ENCODE measurements at places on chromosomes 13 and 19. TPM values are rescaled to one million over a fixed set of nuclear protein-coding genes. Genes with fewer than 3 reads are reported as not detected.

URI1 gene
- 131 TPM for polyA plus RNA-seq

OR1I1 gene
- 0.03 TPM for polyA plus RNA-seq

FSD1 gene
- 5.0 TPM for polyA plus RNA-seq

CEACAM3 gene
- polyA plus RNA-seq, result not detected

SPART gene
- 93.7 TPM for polyA plus RNA-seq

SPTBN4 gene
- polyA plus RNA-seq, result 1.8 TPM

DNA sequence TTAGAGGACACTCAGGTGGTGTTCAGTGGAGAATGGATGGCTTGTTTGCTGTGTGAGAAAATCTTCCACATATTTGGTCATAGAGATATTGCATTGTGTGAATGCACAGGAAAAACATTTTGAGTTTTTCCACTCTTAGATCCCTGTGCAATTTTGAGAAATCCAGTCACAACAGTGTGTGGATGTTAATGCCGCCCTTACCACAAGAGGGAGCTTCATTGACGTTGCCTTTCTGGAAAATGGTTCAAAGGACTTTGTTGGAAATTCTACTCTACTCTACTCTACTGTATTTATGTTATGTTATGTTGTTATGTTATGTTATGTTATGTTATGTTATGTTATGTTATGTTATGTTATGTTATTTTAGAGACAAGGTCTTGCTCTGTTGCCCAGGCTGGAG is 13.4 kb downstream of the ZNF20 start:
- DNase-seq, result no peak

DNA sequence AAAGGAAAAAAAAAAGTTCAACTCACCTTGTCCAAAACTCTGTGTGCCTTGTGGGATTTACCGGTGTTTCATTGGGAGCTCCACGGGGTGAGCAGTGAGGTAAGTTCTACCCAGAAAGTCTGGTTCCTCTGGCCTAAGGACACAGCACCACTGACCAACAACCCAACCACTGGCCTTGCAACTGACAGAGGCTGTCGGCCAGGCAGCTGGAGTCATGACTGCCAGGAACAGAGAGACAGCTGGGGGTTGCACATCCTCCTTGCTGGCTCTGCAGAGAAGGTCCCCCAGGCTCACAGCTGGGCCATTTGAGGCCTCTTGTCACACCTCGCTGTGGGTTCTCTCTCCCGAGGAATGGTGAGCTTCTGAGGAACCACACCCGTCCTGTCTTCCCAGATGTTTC is 59.5 kb downstream of the ANKRD10 start:
- no peak for DNase-seq

DNA sequence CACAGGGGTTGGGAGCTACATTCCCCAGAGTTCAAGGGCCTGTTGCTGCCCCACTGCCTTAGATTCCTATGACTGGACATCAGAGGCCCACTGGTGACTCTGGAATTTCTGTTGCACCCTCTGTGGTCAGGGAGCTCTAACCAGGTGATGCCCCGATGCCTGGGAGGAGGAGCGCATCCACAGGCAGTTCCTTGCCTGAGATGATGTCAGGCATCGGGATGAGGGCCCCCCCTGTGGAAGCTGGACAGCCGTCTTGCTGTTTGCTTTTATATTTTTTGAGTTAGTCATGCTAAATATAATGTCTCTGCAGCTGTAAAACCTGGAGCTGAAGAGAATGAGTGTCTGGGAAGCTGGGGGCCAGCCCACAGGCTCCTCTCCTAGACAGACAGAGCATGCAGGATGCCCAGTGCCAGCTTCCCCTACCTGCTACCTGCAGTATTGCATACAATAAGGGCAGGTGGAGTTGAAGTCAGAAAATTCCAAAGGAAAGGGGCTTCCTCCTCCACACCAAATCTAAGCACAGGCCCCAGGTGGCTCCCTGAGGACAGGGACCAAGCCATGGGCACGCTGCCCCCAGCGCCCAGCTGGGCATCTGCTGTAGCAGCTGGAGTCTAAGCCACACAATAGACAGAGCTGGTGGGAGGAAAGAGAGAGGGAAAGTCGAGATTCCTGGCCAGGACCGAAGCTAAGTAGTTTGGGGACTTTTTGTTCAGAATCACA is 16.2 kb downstream of the COL4A2 start:
- no peak for DNase-seq

DNA sequence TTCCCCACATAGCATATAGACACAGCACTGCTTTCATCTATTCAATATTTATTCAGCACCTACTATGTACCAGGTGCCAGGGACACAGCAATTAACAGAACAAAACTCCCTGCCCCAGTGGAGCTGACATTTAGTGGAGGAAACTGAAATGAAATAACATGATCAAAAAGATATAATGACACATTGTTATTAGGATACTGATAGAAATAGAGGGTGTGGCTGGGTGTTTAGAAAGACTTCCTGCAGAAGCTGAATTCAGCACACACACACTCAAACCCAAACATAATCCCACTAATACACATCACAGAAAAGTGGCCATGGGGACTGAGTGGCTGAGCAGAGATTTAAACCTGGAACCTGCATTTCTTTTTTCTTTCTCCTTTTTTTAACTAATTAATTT is 3.8 kb upstream of the CDC37 start:
- no peak for DNase-seq

GRCh38 chr13:71820699-71821098 is 46.3 kb downstream of the DACH1 start:
- no peak for DNase-seq

DNA sequence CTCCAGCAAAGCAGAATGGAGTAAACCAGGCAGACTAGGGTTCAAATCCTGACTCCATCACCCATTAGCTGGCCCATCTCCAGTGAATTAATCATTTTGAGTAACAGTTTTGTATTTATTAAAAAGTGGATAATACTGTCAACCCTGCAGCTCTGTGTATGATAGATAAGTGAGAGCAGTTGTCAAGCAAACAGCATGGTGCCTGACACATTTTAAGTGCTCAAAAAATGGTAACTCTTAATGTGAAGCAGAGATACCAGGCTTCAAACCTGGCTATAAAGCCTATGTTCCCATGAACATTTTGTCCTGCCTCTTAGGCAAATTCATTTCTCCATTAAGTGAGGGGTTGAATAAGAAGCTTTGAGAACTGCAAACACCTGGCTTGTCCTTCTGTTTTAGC is 409.6 kb downstream of the TBC1D4 start:
- no peak for DNase-seq

- no peak for DNase-seq
Observed at GRCh38 chr13:46202188-46202795, 9.4 kb upstream of the LRRC63 start.

DNA sequence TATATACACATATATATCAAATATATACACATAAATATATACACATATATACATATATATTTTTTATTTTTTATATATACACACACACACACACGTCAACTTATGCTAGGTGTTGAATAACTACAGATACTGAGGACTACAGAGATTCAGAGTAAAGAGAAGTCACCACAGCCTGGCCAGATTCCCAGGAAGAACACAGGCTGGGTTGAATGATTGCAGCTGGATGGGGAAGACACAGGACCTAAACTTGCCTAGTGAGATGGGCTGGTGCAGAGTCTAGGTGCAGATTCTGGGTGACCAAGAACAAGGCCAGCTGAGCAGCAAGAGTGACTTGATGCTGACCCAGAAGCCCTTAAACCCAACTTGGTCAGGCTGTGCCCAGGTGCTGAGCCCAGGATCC is 241.3 kb downstream of the KCTD12 start:
- no peak for DNase-seq

DNA sequence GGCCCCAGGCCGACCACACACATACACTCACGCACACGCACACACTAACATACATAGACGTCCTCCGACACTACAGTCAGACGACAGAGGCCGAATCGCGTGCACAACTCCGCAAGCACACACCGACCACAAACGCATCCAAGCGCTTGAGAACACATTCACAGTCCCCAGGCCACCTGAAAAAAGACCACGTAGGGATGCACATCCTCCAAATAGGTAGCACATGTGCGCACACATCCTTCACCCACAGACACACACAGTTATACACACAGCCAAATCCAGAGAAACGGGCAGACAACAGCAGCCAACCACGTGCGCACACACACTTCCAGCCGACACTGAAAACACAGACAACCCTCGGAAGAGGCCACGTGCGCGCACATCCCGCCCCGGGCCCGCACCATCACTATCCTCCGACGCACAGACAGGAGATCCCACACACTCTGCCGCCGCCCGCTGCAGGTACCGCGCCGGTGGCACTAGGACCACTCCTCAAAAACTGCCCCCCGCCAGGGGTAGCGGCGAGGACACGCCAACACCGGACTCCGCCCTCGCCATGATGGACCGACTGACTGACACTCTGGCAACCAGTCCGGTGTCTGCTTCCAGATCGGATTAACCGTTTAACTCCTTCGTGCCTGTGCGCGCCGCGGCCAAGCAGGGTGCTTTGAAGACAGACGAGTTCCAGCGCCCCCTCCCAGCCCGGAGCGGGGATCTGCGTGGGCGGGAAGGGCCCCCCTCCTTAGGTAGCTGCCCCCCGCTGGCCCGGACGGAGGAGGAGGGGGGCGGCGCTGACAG is 493 bp upstream of the PDE4A start:
- no peak for DNase-seq

DNA sequence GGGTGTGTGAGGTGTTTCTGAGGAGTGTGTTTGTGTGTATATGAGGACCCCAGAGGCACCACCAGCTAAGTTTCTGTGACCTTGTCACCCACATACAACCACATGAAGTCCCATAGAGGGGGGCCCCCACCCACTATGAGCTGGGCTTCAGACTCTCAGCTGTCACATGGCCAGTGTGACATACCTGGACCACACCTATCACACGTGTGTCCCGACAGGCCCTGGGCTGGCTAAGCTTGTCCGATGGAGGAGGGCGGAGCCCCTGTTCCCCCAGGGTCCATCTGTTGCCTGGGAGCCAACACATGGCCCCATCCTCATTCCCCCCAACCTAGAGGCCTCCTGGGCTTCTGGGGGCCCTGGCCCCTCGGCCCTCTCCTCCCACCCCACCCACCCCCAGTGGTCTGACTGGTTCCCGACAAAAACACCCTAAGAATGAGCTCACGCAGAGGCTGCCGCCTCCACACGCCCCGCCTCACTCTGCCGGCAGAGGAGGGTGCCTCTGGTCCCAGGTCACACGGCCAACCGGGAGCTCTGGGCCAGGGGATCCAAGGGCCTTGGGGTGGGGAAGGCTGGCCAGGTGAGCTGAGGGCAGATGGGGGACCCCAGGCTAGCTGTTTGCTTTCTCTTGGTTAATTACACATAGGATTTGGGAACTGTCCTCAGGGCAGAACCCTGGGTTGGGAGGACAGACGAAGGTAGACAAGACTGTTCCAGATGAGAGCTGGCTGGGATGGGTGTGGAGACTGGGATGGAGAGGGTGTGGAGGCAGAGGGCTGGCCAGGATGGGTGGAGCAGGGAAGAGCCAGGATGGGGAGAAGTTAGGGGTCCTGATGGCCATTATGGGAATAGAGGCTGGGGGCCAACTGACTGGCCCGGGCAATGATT is 4.3 kb downstream of the KLC3 start:
- DNase-seq, result no peak

GRCh38 chr13:63107179-63107943 is 1691.7 kb upstream of the PCDH20 start:
- peak; percentile 12 for DNase-seq

DNA sequence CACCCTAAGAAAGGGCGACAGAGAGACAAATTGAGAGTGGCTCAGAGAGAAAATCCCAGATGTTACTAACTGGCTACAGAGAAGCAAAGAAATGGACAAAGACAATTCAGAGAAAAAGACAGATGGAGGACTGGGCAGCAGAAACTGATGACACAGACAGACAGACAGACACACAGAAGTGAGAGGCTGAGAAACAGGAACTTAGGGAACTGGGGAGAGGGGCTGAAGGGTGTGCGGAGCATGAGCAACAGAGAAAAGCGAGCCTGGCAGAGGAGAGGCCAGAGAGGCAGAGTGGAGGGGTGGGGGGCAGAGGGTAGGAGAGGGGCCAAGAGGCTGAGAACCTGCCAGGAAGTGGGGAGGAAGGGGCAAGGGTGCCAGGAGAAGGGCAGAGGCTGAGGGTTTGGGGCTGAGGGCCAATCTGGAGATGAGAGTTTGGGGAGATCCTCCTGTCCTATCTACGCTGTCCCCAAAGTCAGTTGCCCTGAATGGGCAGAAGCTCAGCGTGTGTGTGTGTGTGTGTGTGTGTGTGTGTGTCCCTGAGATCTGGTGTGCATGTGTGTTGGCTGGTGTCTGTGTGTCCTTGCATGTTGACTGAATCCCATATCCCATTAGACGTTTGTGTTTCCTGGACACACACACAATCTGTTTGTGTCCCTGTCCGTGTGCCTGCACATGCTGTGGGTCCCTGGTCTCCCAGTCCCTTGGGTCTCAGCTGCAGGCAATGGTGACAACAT is 5.6 kb upstream of the ERFL start:
- no peak for DNase-seq

GRCh38 chr13:106533943-106534638 is 1.4 kb downstream of the EFNB2 start:
- DNase-seq, result no peak

DNA sequence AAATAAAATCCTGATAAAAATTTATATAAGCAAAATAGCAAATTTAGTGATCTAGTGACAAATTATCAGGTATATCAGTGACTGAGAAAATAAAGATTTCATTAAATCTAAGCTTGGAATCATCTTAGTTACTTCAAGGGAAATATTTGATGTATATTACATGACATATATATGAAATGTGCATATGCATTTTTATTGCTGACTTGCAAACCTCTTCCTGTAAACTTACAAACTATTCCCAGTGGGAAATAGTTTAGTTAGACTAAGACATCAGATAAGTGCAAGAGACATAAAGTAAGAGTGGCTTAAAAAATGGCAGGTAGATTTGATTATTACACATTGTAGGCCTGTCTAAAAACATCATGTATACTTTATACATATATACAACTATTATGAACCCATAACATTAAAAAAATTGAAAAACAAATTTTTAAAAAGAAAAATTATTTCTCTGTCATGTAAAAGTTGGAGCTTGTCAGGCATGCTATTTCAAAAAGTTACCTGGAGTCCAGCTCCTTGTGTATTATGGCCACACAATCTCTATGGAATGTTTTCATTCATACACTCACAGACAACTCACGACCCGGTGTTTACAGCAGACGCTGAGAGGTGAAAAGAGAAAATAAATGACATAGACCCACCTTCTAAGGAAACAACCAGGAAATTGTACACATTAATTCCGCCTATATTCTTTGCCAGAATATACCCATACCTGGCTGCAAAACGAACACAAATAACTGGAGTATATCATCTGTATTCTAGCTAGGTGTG is 724.5 kb downstream of the SLITRK6 start:
- no peak for DNase-seq

Data from right renal cortex interstitium (tissue), 3 donors.